ENCODE measurements at places on chromosomes 6 and 20.

- no peak for DNase-seq
These were observed 117.6 kb downstream of the HIVEP2 start for GRCh38 chr6:142827369-142827768.

- DNase-seq, result peak; percentile 43
These were observed 130.9 kb upstream of the PTPN1 start for GRCh38 chr20:50379049-50379990.

DNA sequence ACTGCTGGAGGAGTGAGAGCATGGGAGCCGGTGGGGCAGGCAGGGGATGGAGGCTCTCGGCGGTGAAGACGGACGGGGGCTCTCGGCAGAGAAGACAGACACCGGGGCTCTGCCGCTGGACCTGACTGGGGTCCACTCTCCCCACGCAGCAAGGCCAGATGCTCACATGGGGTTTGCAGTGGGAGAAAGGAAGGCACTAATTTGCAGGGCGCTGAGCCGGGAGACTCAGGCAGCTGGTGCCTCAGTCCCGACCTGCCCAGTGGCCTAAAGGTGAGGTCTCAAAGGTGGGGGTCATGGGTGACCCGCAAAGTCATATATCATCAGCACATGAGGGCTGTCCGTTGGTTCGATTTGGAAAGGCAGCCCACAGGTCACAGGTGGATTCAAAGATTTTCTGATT is 187.3 kb downstream of the ERMARD start:
- DNase-seq, result no peak

DNA sequence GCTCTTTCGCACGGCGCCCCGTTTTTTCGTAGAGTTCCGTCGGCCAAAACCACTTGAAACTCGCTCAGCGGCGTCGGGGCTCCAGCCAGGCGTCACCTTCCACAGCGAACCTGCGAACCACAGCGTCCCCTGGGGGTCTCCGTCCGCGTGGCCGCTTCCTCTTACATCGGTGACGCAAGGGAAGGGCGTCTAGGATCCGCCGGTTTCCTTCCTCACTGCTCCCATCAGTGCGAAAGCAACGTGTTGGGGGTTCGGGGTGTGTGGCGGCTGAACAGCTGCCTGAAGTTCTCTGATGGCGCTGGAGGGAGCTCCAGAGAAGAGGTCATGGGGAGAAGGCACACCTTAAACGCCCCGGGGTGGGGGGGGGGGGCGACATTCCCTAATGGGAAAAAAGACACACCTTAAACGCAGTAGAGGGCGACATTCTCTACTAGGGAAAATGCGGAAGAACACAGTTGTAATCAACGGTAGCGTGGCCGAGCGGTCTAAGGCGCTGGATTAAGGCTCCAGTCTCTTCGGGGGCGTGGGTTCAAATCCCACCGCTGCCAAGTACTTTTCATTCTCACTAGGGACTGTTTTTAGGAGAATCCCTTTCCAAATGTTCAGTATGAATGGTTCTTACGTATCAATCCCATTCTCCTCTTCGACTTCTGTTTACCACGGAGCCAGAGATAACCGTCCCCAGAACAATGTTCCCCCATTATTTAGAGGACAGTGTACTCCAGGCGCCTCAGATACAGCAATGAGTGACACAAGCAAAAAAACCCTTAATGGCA is 16.4 kb downstream of the ZNF311 start:
- DNase-seq, result peak; percentile 48

DNA sequence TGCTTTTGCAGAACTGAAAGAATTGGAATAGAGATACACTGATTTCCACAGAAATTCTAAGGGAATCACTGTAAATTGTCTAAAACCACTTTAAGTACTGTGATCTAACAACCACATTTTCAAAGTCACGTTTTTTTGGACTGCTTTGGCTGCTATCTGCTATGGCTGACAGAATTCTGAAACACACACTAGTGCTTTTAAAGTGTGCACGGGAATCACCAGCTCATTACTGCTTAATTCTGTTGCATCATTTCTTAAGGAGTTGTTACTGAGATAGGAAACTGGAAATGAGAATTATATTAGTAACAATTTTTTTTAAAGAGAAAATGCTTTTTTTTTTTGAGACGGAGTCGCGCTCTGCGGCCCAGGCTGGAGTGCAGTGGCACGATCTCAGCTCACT is 716.5 kb upstream of the NRSN1 start:
- no peak for DNase-seq

- DNase-seq, result no peak
These were observed 77.4 kb upstream of the MTHFD1L start for GRCh38 chr6:150788089-150788488.

- no peak for DNase-seq
These were observed 4.3 kb downstream of the RPP40 start for GRCh38 chr6:4999586-4999985.

DNA sequence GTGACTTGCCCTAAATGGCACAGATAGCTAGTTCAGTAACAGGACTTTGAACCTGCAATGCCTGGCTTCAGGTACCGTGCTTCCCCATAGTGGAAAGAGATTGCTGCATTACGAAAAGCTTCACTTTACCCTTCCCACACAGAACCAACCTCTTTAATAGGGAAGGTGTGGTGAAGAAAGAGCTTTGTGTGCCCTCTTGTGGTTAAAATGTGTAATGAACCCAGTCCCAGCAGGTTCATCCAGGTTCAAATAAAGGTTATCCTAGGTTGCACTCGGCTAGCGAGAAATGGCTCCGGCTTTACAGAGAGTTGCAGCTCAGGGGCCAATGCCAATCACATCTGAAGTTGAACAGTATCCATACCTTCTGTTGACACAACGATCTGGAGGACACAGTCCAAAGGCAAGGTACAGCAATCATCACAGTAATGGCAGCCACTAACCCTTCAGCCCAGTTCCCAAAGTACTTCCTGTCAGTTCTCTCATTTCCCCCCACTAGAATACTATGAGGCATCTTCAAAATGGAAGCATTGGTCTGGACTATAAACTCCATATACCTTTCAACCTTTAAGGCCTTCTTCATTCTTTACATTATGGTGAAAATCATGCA is 3.0 kb downstream of the DEFB115 start:
- peak; percentile 8 for DNase-seq

GRCh38 chr6:39891976-39892375 is 42.3 kb downstream of the MOCS1 start:
- DNase-seq, result no peak

DNA sequence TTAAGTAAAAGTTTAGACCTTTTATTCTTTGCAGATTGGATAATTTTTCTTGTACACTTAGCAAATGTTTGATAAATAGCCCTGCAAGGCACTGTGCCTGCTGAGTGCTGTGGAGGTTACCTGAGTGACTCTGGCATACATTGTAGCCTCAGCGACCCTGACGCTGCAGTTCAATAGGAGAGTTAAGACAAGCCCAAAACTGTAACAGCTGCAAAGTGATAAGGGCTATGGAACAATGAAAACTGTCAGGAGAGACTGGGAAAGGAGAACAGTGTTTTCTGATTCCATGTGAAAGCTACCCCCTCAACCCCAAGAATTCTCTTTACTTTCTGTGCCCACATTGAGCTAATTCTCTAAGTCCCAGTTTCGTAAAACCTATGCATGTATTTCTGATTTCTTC is 22.2 kb downstream of the HIVEP1 start:
- no peak for DNase-seq

- no peak for DNase-seq
These were observed 134.6 kb upstream of the CCN2 start for GRCh38 chr6:132085731-132086130.

GRCh38 chr6:143449714-143450452 is 612 bp downstream of the ADAT2 start:
- no peak for DNase-seq

DNA sequence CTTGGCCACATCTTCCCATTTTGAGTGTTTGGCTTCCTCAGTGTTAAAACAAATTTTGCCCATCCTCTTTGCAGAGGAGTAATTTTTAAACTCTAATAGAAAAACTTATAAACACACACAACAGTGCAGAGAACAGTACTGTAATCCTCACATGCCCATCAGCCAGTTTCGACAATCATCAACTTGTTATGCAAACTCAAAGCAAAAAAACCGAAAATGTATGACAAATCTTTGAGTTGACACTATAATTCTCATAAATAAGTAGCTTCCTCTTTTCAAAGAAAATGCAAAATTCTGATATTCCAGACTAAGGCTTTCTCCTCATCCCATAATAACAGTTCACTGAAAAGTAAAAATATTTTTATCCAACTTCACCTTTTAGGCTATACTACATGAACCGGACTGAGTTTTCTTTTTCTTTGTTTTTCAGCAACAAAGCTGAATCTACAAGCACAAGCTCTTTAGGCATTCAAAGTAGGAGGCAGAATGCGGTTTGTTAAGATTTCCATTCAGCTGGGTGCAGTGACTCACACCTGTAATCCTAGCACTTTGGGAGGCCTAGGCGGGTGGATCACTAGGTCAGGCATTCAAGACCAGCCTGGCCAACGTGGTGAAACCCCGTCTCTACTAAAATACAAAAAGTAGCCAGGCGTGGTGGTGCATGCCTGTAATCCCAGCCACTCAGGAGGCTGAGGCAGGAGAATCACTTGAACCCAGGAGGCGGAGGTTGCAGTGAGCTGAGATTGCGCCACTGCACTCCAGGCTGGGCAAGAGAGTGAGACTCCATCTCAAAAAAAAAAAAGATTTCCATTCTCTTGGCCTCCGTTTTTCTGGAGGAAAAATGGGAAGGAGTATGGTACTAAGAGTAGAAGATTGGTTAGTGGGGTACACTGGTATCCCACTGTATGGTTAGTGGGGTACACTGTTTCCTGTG is 74.8 kb downstream of the GCNT2 start:
- no peak for DNase-seq

GRCh38 chr6:13024616-13025015 is 303.7 kb downstream of the TBC1D7 start:
- DNase-seq, result no peak

All from mammary epithelial cell (primary cell).